Hematopoietic multipotent progenitor cell treated with erythropoietin and hydrocortisone succinate and interleukin-3 and kit ligand, for 15 days (in vitro differentiated cells): ENCODE measurements at places on chromosomes 7 and 10.
A peak's percentile ranks its signal among the peaks of the same experiment; 100 is the strongest.

GRCh38 chr10:91088300-91089140, 131.9 kb upstream of the PCGF5 start:
- peak; percentile 10 for DNase-seq

DNA sequence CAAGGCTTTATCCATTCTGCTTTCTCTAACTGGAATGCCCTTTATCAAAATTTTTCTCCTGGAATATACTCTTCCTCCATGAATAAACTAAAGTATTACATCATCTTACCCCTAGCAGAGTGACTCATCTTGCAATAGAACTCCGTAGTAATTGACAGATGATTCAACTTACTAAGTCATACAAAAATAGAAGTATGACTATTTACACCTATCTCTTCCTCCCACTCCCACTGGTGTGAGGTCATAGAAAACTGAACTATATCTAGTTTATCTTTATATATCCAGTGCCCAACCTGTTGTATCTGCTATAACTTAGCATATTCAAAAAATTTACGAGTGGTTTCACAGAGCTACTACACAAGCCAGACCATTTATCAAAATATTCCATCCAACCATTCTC, 26.1 kb downstream of the ABCB1 start:
- DNase-seq = no peak

- DNase-seq = no peak
These were observed 11.6 kb downstream of the PDLIM1 start for GRCh38 chr10:95279042-95279820.

GRCh38 chr7:20721086-20721810, 65.4 kb downstream of the SP8 start:
- no peak for DNase-seq

DNA sequence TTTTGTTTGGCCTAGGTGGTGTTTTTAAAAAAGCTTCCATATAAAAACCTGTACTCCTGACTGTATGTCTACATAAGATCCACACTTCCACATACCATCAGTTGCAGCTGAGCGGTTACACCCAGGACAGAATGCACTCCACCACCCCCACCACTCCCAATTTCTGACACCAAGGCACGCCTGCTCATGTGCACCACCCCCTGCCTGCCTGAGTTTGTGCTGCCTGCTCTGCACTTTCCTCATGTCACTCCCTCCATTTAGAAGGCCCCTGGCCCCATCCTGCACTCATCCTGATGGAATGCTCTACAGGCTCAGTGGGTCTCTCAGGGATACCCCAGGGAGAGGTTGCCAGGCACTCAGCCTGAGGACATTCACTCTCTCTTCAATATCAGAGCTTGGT, 6.5 kb downstream of the VPS41 start:
- no peak for DNase-seq

DNA sequence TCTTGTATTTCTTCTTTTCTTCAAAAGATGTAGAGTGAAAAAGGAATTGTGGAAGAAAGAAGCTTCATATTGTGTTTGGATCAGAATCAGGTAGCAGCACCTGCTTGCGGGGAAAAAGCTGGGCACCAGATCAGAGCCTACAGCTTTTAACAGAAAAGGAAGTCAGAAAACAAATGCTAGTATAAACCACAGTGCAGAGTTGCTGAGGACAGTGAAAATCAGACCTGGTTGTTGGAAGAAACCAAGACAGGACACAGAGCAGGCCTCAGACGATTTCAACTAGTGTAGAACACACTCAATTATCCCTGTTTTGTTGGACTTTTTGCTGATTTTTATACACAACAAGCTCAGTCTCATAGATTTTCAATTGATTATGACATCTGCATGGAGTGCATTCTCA, 221.4 kb downstream of the PTN start:
- DNase-seq = no peak

DNA sequence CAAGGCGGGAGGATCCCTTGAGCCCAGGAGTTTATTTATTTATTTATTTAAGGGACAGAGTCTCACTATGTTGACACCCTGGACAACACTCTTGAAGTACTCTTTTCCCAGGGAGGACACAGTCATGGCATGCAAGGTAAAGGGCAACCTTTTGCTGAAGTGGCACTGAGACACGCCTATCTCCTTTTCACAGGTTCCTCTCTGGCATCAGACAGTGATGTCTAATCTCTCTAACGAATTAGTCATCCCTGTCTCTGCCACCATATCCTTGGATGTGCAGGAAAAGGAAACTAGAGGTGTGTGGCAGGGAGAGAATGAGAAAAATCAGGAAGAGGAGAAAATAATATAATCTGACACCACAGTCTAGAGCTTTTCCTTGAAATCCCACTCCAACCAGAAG, 19.5 kb downstream of the CPVL start:
- no peak for DNase-seq

DNA sequence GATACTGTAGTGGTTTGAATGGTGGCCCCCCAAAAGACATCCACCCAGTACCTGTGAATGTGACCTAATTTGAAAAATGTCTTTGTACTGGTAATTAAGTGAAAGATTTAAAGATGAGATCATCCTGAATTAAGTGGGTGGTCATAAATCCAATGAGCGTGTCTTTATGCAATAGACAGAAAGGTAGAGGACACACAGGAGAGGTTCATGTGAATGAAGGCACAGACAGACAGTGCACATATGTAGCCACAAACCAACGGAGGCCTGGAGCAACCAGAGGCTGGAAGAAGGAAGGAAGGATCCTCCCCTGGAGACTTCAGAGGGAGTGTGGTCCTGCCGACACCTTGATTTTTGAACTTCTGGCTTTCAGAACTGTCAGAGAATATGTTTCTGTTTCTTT, 160.3 kb downstream of the CNTNAP2 start:
- no peak for DNase-seq

GRCh38 chr7:30559611-30560010, 35.1 kb upstream of the GARS1 start:
- DNase-seq = no peak

DNA sequence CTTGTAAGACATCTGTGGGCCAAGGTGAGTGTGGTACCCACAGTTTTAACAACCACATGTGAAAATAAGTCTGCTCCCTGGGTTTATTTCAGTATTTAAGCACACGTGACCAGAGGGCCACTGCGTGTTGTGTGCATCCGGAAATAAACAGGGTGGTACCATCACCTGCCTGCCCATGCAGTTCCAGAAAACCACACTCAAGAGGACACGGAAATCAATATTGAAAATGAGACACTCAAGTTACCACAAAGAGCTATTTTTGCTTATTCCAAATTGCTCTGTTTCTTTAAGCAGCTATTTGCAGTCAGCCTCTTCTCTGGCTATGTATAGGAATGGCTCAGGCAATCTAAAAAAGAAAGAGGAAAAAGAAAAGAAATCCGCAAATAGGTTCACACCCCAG, 71.8 kb upstream of the LOXL4 start:
- no peak for DNase-seq

GRCh38 chr7:17589671-17590070, 291.2 kb downstream of the AHR start:
- DNase-seq = no peak

- no peak for DNase-seq
These were observed 228.0 kb downstream of the TWIST1 start for GRCh38 chr7:18889436-18889835.

DNA sequence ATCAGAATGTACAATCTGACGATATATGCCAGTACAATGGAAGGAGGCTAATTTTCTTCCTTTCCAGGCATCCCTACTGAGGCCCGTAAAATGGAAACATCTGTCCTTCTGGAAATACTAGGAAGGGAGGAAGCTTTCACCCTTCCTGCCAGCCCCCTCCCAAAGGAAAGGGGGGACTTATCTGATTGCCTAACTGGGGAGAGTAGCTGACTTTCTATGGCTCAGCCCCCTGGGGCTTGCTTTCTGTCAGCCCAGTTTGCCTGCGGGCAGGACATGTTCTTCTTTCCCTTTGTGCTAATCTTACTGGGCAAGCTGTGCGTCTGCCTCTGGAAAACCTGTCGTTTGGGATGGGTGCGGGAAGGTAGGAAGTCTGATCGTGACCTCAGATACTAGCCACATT, 508.9 kb downstream of the SUGCT start:
- no peak for DNase-seq

DNA sequence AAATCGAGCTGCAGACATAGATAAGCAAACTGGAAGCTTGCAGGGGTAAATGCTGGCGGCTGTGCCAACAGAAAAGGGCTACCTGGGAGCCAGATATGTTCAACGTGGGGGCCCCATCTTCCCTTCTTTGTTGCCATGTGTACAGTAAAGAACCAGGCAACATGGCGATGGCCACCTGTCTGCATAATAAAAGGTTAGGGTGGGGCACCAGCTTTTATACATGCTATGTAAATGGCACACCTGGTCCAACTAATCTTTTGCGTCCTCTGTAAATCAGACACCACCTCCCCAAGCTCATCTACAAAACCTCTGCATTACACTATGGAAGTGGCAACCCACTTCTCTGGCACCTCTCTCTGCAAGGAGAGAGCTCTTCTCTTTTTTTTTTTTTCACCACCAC, 13.9 kb downstream of the BUD31 start:
- DNase-seq = no peak

GRCh38 chr7:146314962-146315361, 198.4 kb downstream of the CNTNAP2 start:
- DNase-seq = no peak

DNA sequence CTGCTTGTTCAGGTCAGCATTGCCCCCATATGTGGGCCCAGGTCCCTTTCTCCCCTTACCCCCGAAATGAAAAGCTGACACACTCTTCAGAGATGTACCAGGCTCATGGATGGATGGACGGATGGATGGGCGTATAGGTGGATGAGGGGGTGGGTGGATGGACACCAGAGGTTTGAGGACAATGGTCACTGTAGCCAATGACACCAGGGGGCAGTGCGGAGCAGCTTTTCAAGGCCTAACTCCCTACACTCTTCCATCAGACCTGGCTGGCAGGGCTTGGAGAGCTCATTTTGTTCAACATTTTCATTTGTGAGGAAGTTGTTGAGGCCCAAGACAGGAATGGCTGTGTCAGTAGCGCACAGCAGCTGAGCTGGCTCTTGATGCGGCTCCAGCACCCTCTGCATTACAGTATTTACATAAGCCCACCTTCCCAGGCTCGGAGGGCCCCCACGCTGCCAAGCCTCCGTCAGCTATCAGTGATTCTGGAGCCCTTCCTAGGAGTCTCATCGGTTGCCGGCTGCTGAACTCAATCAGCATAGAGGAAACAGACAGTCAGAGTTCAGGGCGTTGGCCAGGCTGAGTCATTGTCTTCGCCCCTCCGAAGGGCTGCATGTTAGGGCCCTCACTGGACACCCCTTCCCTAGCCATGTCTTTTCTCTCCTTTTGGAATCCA, 11.6 kb upstream of the FFAR4 start:
- peak; percentile 48 for DNase-seq

- DNase-seq = no peak
These were observed 110.6 kb downstream of the ATXN7L1 start for GRCh38 chr7:105765846-105766245.

DNA sequence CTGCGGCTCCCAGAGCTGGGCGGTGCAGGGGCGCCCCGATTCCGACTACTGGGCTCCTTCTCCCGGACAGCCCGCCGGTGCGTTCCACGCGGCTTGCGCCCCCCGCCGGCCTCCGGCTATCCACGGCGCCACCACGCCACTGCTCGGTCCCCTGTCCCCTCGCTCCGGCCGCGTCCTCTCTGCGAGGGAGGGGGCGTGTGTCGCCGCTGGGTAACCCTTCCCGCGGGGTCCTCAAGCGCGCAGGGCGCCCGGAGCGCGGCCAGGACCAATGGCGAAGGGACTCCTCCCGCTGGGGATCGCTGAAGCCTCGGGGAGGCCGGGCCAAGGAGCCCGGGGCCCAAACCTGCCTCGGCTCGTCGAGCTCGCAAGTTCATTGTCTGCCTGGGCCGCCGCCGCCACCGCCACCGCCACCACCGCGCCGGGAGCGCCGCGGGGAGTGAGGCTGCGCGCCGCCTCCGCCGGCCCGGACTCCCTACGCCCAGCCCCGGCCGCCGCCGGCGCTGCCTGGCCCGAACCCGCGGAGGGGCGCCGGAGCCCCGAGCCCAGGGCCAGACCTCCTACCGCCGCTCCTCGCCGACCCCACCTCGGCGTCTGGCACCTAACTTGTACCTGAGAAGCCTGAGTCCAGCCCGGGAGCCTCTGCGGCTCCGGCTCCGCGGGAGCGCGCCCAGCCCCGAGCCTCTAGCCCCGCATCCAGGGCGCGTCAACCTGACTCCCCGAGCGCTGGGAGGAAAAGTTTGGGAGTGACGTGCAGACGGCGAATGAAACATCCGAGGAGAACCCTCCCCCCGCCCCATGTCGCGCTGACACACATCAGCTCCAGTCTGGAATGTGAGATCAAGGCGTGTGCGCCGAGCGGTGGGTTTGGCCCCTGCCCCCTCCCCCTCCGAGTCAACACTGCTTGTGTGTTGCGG, at the start of gene CHST15:
Gene CHST15, minus strand, starts transcription at position 739 of the 914 bp plus-strand sequence. CDS start 47,386 bp downstream, outside the sequence.
- no peak for DNase-seq

- no peak for DNase-seq
These were observed 16.3 kb downstream of the OR6V1 start for GRCh38 chr7:143068446-143068845.

GRCh38 chr10:21314906-21315644, 210.4 kb downstream of the SKIDA1 start:
- no peak for DNase-seq

DNA sequence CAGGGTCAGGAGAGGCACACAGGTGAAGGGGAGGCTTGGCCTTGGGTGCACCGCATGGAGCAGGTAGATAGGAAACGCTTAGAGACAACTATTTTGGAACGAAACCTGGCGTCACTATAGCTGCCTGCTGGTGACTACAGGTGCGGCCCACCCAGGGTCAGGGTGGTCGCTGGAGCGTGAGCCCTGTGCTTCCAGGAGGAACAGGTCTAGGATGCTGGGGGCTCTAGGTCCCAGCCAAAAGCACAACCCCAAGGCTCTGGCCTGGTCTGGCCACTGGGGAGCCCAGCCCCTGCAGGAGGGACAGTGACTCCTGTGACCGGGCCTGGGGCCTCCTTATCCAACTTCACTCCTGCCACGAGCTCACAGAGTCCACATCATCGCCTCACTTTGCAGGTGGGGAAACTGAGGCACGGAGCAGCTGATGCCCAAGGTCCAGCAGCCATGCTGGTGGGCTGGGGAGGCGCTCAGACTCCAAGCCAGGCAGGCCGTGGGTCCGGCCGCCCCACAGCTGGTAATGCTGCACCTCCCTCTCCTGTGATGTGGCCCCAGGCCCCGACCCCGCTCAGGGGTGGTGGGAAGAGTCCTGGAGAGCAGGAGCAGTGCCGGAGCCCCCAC, 9.0 kb downstream of the LFNG start:
- DNase-seq = no peak

DNA sequence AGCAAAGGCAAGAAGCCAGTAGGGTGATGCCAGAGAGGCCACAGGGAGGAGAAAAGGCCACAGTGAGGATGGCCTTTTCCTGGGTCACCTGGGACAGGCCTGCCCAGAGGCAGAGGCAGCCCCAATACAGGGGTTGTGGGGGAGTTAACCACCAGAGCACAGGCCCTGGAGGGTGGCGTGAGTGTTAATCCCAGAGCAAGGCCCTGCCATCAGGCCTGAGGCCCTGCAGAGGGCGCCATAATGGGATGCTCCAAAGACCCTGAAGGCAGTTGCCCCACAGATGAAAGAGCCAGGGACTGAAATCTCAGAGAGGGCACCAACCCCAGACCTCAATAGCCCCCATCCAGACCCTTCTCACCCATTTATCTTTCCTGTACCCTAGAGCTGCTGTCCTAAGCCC, 23.9 kb downstream of the SLC13A4 start:
- peak; percentile 27 for DNase-seq

GRCh38 chr10:75137533-75138438, 26.3 kb downstream of the SAMD8 start:
- DNase-seq = peak; percentile 50

GRCh38 chr10:76021398-76021797, 590.0 kb downstream of the LRMDA start:
- DNase-seq = no peak

GRCh38 chr10:42304341-42304740, 334.0 kb downstream of the ZNF33B start:
- no peak for DNase-seq
